ENCODE measurements at places on chromosomes 1 and 21.

DNA sequence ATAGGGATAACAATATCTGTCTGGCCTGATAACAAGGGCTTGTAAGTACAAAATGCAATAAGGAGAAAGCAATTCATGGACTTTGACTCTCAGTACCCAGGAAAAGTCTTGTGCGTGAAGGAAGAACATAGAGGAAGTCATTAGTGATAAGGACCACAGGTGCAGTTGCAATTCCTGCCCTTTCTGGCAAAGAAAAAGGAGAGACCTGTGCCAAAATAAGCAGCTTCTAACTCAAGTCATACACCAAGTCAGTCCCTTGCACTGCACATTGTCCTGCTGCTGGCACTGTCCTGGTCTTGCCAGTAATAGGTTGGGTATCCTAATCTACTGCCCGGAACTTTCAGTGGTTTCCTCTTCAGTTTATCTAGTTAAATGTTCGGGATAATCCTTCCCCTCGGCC is 14.8 kb upstream of the SOD1 start:
- no peak for DNase-seq

- DNase-seq, result no peak
These were observed 7.9 kb downstream of the PGBD2 start for GRCh38 chr1:248913933-248914332.

DNA sequence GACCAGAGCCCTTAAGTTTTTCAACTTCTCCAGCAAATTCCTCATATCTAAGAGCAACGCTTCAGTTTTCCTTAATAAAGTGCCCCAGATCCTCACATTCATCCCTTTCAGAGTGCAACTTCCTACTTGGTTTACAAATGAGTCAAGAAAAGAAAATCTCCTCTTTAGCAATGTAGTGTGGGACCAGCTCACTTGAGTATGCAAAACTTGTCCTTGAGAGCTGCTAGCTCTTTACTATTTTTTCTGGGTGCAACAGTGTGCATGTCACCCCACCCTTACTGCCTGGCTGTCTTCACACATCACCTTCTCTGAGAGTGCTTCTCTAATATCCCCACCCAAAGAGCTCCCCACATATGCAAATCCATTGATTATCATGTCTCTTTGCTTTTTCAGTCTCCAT is 203.1 kb upstream of the CAMK1G start:
- DNase-seq, result peak; percentile 33

DNA sequence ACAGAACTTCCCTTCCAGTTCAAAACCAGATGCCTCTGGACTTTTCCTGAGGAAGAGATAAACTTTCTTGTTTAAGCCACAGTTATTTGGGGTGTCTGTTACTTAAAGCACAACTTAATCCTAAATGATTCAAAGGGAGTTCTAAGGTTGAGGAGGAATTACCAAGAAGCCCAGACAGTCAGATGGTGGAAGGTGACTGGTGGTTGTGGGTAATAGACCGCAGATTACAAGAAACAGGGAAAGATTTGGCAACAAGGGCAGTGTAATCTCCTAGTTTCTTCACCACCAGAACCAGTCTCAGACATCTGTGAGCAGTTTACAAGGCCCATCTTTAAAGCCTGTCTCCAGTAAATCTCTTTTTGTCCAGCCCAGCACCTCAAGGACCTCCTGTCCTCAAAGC is 130.1 kb upstream of the CTTNBP2NL start:
- peak; percentile 4 for DNase-seq

DNA sequence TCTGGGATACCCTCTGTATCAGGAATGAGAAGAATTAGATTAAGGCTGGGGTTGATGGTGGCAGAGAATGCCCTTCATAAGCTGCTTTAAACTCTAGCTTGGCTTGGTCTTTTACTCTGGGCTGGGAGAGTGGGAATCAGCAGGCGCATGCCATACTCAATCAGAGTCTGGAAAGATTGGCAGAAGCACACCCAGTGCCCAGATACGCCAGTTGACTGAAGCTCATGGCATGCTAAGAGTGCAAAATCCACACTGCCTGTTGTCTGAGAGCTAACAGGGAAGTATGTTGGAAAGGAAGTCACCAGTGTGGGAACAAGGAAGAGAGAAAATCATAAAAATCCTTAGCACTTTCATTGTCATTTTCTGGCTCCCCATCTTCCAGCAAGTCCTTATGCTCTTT is 53.0 kb downstream of the HMCN1 start:
- DNase-seq, result peak; percentile 32

DNA sequence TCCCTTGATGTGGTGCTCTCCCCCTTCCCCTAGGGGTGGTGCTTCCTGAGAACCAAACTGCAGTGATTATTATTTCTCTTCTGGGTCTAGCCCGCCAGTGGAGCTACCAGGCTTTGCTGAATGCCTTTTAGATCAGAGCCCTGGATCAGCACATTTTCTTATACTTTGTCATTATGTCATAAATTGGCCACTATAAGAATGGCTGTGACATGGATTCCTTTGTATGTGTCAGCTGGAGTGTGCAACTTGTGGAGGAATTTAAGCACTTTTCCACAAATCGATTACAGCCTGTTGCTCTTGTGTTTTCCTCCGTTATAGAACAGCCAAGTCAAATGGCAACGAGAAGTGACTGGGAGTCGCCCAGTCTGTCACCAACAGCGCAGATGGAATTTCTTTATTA is 273.3 kb downstream of the DUSP10 start:
- peak; percentile 51 for DNase-seq

Data from AG10803 (cell line).